Hindlimb muscle (tissue), 1 donor: ENCODE measurements at places on chromosomes 6 and 20.

DNA sequence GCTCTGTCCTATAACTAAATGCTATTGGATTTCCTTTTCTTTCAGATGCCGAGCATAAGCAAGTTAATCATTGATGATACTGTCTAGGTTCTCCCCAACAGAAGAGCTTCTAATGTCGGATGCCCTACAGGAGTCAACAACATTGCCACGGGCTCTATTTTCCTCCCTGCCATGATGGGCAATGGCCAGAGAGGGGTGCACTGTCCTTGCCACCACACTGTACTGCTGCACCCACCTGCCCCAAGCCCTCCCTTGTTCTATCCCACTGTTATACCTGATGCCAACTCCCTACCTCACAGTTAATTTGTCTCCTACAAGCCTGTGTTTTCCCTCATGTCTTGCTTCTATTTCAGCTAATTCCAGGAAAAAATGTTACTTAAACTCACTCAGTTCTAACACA is 773.6 kb upstream of the CHD6 start:
- DNase-seq, result no peak

DNA sequence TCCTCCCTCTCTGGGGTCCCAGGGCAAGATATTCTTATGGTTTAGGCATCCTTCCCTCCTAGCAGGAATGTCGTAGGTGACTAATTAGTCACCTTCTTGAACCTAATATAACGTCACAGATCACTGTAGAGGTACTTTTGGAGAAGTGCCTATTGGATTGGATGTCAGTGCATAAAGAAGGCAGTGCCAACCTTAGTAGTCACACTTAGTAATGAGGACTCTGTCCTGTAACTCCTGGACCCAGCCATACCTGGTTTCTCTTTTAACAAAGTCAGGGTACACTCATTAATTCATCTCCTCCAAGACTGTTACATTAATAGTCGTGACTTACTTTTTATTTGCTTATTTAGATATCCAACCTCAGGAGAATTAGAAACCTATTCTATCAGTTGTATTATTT is 20.0 kb downstream of the VTA1 start:
- no peak for DNase-seq

GRCh38 chr6:28402197-28402596 is 2.6 kb upstream of the ZSCAN12 start:
- DNase-seq, result no peak

GRCh38 chr6:156994215-156995076 is 217.3 kb downstream of the ARID1B start:
- DNase-seq, result no peak

GRCh38 chr6:3454273-3455010 is 2.4 kb downstream of the SLC22A23 start:
- DNase-seq, result no peak

GRCh38 chr6:89566930-89567629 is 71.5 kb downstream of the LYRM2 start:
- no peak for DNase-seq

DNA sequence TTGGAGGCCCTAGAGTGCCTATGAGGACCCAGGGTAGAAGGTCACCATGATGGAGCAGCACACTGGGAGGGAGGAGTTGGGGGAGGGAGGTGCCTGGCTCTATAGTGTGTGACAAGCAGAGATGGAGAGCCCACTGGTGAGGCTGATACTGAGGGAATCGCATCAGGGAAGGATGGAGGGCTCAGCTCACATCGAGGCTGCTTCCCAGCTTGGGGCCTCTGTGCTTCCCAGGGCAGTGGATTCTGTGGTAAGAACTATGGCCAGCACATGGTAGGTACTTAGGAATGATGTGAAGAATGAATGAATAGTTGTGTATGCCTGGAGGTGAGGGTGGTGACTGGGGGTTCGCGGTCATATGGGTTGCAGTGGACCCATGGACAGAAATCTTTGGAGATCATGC is 1.3 kb upstream of the EPB41L1 start:
- DNase-seq, result no peak

- no peak for DNase-seq
Observed at GRCh38 chr20:56592817-56593216, 36.3 kb upstream of the TFAP2C start.

DNA sequence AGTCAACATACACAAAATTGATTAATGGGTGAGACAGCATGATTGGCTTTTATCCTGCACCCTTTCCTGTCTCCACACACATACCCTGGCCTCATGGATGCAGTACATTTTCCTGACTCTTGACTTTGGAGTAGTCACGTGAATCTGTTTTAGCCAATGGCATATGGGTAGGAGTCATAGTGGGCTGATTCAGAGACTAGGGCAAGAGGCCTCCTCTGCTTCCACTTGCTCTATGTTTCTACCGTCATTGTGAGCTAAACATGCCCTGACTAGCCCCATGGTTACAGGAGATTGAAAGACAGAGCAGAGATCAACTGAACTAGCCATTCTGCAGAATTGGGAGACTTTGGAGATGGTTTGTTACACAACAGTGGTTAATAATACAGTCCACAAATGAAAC is 850.0 kb downstream of the DHX35 start:
- DNase-seq, result no peak

DNA sequence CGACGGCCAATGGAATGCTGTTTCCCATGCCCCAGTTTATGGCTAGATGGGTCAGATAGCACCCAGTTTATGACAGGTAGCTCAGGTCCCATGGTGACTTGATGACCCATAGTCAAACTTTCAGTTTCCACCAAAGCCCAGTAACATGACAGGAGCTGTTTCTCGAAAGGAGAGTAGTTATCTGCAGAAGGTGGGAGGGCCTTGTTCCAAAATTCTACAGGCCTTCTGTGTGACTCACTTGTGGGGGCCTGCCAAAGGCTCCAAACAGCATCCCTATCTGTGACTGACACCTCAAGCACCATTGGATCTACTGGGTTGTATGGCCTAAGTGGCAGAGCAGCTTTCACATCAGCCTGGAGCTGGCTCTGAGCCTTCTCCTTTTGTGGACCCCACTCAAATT is 379.7 kb upstream of the MANEA start:
- no peak for DNase-seq

DNA sequence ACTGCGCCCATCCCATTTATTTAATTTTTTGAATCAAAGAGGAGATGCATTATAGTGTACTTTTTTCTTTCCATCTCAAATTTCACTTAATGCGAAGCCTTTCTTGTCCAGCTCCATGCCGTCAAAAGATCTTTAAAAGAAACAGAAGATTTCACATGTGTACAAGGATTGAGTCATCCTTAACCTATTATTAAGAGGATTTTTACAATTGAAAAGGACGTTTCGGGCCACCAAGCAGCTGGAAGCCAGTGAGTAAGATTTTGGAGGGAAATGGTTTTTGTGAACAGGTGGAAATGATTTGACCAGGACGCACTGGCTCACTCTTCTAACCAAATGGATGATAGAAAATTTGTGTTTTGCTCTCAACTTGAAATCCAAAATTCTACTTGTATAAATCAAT is 15.1 kb upstream of the CCDC170 start:
- DNase-seq, result no peak
